ENCODE measurements at places on chromosomes 11 and 22.

DNA sequence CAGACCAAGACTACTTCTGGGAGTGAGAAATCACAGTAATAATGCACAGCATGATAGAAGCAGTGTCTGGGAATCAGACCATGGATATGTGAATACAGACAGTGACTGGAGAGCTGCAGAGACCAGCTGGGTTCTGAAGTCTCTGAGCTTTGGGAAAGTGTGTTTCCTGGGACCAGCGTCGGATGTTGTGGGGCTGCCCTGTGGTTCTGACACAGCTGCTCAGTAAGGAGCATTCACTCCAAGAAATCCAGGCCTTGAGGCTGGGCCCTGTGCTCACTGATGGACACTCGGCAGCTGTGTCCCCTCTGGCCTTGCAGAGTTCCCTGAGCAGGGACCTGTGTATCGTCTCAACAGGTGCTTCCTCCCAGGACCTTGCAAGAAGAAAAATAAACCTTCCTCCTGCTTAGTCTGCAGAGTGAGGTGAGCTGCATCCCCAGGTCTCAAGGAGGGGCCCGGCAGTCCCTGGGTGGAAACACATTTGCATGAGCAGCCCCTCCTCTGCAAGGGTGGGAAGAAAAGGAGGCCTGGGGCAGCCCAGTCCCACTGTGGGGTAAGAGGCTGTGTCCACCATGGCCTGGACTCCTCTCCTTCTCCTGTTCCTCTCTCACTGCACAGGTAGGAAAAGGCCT, 107.9 kb downstream of the VPREB1 start:
- DNase-seq = no peak

DNA sequence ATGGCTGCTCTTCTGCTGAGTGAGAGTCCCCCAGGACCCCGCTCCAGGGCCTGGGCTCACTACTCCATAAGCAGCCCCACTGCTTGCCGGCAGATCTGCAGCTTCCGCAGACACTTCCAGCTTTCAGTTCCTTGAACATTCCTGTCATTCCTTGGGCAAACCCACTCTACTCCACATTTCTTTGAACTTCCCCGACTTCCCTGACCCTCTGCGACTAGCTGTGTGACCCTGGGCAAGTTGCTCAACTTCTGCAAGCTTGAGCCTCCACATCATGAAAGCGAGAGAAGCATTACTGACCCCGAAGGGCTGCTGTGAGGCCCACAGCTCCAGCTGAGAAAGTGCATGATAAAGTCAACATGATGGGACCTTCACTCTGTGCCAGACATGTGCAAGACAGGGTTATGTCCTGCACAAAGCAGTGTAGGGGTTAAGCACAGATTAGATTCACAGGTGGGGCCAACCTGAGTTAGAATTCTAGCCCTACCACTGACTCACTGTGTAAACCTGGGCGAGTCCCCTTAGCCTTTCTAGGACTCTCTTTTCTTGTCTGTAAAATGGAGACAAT, 51.8 kb downstream of the THAP12 start:
- DNase-seq = peak; percentile 22

DNA sequence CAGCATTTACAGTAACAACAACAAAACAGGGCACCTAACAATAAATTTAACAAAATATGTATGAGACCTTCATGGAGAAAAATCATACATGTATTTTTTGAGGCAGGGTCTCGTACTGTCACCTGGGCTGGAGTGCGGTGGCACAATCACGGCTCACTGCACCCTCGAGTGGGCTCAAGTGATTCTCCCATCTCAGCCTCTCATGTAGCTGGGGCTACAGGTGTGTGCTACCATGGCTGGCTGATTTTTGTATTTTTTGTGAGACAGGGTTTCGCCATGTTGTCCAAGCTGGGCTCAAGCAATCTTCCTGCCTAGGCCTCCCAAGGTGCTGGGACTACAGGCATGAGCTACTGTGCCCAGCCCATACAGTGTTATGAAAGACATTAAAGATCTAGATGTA, 278.1 kb downstream of the SWAP70 start:
- DNase-seq = no peak

- no peak for DNase-seq
Measured at GRCh38 chr11:89163686-89164085, 14.0 kb upstream of the TYR start.

- DNase-seq = no peak
Measured at GRCh38 chr11:67254798-67255197, 11.5 kb upstream of the GRK2 start.

GRCh38 chr22:35752863-35753189, 35.2 kb downstream of the APOL5 start:
- DNase-seq = no peak

DNA sequence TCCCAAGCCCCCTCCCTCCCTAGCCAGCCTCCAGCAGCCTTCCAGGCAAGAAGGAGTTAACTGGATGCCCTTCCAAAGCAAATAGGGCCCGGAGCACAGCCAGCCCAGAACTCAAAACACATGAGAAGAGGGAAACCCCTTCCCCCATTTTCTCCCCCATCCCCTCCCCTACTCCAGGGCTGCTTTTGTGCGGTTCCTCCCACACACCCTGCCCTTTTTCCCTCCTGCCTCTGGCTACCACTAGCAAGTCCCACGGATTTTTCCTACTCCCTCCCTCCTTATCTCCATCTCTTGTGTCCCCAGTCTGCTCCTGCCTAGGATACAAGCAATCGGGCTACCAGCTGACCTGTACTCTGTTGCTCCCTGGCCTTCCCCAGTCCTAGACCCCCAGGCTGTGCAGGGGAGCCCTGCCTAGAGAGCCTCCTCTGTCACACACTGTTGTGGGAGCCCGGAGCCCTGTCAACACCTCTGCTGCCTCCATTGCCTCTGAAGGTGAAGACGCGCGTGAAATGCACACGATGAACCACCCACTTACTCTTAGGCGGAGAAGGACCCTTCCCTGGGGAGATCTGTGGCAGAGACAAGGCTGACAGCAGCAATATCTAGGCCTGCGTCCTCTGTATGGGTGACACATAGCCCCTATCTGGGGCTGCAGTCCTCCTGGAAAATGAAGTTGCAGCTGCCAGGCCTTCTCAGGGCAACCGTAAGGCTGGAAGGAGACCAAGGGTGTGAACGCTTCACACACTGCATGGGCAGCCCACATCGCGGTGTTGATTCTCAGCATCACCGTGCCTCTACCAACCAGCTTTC, 282.8 kb downstream of the MN1 start:
- DNase-seq = no peak

DNA sequence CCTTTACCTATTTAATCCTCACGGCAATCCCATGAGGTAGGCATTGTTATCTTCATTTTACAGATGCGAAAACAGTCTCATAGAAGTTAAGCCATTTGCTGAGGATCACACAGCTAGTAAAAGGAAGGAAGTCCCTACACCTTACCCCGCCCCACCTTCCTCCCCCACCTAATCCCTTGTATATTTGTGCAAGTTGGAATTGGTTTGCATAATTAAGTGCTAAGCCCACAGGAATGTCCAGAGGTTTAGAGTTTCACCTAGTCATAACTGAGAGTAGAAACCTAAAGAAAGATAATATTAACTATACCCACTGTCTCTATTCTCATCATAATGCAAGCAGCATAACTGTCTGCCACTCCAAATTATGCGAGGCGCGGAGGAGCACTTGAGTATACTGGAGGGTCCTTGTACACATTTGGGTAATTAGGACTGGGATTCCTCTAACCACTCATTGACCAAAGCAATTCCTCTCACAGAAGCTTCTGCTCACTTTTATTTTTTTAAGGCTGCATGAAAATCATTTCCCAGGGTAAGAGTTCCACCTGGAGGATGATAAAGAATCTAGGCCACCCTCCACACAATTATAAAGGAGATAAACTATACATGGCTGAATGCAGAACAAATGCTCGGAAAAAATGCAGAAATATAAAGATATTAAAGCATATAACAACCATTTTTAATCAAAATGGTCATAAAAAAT, 199.9 kb downstream of the FAM181B start:
- no peak for DNase-seq

- no peak for DNase-seq
Measured at GRCh38 chr22:25827415-25827814, 85.4 kb downstream of the MYO18B start.

- no peak for DNase-seq
Measured at GRCh38 chr11:73249853-73250783, 22.0 kb upstream of the P2RY6 start.

GRCh38 chr22:22945195-22945594, 57.6 kb downstream of the IGLL5 start:
- DNase-seq = no peak

DNA sequence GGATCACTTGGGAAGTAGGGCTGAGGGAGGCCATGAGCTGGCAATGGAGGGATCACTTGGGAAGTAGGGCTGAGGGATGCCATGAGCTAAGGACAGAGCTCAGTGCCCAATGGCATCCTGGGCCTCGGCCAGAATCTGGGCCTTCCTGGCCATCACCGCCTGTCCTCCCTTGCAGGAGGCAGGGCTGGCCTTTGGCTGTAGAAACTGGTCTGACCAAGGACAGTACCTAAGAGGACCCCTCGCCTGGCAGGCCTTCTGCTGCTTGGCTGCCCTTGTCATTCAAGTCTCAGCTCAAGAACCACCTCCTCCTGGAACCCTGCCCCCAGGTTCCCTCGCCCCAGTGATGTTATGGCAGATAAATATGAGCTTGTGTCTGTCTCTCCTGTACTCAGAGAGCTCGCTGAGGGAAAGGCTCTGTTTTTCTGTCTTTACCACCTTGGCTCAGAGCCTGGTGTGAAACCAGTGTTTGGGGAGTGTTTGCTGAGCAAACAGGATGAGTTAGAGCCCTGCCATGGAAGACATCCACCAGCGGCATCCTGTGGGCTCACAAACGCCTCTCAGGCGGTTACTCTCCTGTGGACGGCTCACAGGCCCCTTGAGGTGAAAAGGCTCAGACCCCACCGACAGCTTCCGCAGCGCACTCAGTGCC, 19.3 kb upstream of the RASL10A start:
- no peak for DNase-seq

DNA sequence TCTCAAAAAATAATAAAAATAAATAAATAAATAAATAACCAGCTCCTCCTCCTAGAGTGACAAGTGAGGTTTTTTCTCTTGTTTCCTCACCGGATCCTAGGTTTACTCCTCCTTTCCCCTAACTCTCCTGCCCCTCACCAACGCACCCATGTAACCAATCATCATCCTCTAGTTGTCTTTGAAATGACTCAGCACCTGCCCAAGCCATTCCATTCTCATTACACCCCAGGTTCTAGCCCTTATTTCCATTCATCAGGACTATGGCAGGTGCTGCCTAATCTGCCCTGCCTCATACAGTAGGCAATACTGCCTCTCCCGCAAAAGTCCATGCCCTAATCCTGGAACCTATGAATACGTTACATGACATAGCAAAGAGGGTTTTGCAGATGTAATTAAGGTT, 60.4 kb downstream of the BUD13 start:
- no peak for DNase-seq

DNA sequence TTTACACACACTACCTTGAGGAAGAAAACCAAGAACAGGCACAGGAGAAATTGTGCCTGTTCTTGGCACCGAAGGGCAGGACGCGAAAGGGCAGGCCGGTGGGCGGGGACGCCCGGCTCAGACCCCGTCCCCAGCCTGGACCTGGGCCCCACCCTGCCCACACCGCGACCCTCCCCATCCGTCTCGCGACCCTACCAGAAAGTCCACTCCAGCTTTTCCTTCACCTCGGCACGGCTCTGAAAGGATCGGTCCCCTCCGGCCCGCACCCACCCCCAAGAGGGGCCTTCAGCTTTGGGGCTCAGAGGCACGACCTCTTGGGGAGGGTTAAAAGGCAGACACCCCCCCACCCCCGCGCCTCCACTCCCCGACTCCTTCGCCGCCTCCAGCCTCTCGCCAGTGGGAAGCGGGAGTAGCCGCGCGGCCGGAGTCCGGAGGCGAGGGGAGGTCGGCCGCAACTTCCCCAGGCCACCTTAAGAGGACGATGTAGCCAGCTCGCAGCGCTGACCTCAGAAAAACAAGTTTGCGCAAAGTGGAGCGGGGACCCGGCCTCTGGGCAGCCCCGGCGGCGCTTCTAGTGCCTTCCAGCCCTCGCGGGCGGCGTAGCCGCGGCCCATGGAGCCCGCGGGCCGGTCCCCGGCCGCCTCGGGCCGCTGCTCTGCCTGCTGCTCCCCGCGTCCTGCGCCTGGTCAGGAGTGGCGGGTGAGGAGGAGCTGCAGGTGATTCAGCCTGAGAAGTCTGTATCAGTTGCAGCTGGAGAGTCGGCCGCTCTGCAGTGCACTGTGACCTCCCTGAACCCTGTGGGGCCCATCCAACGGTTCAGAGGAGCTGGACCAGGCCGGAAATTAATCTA, 4.4 kb downstream of the SEC14L6 start:
- DNase-seq = peak; percentile 71

GRCh38 chr11:63573881-63574855, 11.0 kb upstream of the PLAAT2 start:
- no peak for DNase-seq

DNA sequence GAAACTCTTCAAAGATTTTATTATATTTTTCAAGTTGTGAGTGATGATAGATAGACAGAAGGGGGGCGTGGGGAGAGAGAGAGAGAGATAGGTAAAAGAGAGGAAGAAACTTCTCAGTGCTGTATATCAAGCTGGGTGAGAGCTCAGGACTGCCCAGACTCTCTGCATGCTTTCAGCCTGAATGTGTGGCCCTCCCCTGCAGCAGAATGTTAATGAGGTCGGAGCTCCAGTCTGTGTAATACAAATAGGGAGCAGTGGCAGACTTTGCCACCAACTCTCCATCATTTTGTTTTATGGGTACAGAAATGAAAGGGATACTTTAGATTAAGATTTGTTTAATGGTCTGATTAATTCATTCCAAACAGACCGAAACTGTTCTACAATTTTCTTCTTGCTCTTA, 752.8 kb downstream of the OPCML start:
- peak; percentile 25 for DNase-seq

DNA sequence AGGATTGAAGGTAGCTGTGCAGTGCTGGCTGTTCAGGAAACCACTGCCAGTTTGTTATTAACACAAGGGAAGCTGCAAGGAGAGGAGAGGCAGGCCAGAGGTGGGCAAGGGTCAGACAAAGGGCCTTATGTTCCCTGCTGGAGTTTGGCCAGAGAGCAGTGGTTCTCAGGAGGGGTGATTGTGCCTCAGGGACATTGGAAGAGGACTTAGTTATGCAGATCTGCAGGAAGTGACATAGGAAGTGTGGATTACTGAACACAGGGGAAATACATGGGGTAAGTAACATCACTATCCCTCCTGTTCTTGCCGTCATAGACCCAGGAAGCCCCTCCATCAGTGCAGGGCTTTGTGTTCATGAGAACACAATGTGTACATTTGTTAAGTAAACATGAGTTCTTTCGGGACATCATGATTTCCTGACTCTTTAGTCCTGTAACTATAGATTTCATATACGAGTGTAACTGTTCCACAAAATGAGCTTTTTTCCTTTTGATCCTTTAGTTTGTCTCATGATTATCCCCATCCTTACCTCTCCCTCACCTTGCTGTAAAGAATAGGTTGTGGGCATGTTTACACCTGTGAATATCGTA, 5.9 kb downstream of the SRRD start:
- no peak for DNase-seq
